Esophagus squamous epithelium (tissue), 5 donors: ENCODE measurements at places on chromosomes 11 and 22.

GRCh38 chr11:41872426-41872825 is 413.0 kb upstream of the LRRC4C start:
- no peak for DNase-seq

DNA sequence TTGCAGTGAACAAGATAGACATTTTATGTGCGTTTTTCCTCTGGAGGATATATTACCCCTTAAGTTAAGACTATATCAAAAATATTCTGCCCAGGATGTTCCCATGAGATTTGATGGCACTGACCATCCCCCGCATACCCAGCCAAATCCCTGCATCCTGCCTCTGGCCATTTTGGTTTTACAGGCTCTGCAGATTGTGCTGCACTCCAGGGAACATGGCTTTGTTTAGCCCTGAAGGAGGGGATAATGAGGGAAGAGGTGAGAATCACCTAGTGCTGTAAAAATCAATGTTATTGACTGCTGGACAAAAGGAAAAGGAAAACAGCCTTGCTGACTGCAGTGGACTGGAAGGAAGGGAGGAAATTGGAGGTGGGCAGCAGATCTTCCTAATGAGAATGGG is 717.4 kb downstream of the DLG2 start:
- DNase-seq = no peak

GRCh38 chr11:117878939-117879475 is 2.5 kb upstream of the FXYD6 start:
- DNase-seq = no peak

GRCh38 chr11:73218106-73218829 is at the start of gene P2RY2:
Gene P2RY2 (plus strand): TSS chr11:73218281. CDS start chr11:73234160, 15,879 bp downstream.
- no peak for DNase-seq

DNA sequence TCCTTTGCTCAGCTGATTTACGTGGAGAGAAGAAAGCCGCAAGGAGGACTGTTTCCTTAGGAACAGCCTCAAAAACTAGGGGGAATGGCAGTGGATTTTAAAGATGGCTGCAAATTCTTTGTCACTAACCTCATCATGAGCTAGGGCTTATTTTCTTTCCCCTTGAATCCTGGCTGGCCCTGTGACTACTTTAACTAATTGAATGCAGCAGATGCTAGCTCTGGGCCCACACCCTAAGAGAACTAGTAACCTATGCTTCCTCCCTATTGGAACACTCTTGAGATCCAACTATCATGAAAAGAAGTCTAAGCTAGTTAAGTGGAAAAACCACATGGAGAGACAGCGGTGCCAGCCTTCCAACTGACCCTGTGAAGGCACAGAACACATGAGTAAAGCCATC is 421.3 kb upstream of the NARS2 start:
- DNase-seq = no peak

GRCh38 chr22:24156141-24156912 is 25.0 kb upstream of the SUSD2 start:
- DNase-seq = no peak

DNA sequence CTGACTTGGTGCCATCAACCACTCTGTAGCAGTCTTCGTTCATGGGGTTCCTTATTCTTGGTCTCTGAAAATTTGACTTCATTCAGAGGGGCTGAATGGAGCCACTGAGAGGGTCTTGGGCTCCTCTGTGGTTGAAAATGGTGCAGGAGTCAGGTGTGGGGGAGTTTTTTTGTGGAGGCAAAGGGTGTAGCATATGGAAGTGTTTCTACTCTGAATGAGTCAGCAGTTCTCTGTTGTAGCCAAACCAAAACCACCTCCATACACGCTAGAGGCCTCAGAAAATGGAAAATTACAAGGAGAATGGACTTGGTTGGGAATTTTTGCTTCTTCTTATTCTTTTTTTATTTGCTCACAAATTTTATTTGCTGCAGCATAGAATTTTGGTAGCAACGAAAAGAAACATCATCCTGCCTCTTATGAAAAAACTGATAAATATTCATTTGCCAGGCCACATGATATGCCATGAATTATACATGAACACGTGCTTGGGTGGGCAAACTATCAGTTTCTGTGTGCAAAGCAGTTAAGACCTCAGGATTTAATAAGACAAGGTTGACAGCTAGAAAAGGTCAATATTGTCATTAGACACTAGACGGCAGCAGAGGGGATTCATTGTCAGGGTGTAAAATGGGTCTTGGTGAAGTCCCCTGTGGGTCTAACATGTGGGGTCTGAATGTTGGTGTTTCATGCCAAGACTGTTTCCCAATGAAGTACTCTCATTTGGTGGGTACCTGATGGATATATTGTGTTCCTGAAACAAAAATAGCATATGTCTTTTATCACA is 111.7 kb downstream of the MYO18B start:
- DNase-seq = no peak

GRCh38 chr11:41250408-41250935 is 209.0 kb downstream of the LRRC4C start:
- DNase-seq = no peak

DNA sequence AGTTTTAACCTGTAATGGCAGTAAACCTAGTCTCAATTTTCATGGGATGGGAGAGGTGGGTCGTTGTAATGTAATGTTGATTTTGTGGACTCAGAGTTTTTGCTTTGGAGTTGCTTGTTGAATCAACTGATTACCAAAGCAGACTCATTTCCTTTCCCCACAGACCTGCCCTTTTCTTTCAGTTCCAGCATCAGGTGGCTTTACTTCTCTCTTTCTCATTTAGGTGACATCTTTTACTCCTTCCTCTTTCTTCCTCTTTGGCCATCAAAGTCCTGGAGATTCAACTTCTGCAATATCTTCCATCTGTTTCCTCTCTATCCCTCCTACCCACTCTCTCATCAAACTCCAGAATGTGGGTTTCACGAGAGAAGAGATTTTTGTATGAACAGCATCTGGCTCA is 313.9 kb downstream of the TMEM135 start:
- DNase-seq = no peak

DNA sequence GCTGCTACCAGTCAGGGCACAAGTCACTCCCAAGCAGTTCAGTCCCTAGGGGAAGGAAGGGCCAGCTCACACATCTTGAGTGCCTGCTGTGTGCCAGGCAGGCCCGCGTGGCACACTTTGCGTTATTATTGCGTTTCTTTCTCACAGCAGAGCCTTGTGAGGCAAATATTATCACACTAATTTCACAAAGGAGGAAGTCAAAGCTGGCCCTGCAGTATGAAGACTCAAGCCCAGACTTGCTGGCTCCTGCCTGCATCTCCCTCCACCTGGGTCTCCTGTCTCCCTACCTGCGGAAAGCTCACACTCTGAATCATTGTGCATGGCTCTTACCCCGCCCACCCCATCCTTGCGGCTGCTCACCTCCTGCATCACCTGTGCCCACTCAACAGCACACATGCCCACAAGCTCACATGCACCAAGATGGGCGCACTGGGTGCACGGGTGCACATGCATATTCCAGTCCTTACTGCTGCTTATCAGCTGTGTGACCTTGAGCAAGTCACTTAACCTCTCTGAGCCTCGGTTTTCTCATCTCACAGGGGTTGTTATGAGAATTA is 31.7 kb upstream of the P2RY2 start:
- DNase-seq = no peak

DNA sequence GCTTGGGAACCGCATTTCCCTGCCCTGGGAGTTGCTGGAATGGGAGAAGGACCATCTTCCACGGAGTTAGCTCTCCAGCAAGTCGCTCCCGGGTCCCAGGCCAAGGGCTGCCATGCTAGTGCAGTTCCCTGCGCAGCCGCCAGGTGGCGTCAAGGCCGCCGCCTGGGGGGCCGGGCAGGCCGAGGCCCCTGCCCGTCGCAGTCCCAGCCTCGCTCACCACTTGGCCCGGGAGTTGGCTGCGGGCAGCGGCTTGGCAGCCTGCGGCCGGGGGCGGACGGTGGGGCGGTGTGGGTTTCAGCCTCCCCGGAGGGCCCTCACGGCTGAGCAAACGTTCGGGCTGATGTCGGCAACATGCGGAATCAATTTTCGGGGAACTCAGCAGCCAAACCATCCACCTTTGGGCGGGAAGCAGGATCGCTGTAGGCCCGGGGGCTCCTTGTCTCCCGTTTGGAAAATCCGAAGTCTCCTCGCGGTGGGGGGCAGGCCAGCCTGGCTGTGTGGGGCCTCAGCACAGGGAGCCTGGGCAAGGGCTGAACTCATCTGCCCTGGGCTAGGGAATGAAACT is 415.1 kb downstream of the SOX6 start:
- DNase-seq = no peak

DNA sequence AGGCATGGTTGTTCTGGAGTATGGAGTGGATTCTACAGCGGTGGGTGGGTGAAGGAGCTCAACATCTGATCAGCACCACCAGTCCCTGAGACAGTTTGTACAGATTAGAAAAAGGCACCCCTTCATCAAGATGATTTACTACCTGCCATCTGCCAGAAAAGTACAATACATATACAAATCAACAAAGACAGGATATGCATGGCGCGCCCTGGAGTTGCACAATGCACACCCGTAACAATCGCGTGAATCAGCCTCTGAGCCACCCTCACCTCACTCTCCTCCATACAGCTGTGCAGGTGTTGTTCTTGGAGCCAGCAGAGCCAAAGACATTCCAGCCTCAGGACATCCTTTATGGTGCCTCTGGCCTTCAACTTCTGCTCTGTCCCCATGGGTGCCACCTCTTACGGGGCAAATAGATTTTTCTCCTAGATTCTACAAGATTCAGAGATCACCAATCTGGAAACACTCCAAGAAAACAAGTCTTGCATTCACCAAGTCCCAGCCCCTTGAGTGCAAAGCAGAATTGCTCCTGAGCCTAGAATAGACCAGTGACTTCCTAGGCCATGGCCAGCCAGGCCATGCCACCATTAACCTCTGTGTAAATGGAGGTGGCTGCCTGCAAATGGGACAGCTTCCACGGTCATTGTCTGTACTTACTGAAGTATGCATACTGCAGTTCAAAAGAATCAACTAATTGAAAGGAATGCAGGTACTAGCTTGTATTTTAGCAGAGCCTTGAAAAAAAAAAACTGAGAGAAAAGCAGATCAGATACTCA is 490.9 kb downstream of the SOX6 start:
- no peak for DNase-seq

DNA sequence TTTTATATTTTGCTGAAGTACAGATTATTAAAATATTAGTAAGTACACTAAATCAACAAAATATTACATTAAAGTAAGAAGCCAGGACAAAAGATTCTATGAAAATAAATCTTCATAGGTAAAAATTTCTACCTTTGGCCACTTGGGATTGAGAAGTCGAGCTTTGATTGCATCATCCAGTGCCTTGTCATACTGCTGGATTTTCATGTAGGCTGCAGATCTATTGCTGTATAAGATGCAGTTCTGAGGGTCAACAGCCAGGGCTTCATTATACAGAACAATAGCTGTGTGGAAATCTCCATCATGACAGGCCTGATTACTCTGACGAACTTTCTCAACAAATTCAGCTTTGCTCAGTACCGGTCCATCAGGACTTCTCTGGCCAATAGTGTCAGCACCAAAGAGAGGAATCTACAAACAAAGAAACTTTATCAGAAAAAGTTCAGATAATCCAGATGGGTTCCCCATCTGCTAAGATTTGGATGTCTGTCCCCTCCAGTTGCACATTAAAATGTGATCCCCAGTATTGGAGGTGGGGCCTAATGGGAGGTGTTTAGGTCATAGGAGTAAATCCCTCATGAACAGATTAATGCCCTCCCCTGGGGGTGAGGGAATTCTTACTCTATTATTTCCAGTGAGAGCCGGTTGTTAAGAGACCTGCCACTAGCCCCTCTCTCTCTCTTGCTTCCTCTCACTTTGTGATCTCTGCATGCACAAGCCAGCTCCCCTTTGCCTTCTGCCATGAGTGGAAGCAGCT is 50.0 kb downstream of the TTC28 start:
- no peak for DNase-seq

DNA sequence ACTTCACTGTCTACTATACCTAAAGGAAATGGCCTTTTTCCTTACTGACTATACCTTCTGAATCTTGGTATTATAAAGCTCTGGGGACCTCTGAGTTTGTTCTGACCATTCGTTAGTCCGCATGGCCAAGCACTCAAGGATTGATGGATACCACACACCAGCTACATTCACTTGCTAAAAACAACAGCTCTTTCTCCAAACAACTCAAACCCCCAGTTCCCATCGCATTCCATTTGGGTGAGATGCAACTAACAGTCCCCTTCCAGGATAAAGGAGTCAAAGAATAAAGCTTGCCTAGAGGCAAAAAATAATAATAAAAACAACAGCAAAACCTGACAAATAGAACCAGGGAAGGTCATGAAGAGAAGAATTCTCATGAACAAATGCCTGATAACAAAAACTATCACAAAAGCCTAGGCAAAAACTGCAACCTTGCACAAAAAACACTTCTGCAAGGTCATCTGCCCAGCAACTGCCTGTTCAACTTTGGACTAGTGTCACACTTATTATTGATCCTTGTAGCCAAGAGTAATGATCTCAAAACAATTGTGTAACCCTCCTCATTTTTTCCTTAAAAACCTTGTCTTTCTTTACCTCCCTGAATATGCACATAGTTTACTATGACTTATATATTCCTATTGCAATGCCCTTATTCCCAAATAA is 139.0 kb upstream of the GUCY1A2 start:
- DNase-seq = no peak

DNA sequence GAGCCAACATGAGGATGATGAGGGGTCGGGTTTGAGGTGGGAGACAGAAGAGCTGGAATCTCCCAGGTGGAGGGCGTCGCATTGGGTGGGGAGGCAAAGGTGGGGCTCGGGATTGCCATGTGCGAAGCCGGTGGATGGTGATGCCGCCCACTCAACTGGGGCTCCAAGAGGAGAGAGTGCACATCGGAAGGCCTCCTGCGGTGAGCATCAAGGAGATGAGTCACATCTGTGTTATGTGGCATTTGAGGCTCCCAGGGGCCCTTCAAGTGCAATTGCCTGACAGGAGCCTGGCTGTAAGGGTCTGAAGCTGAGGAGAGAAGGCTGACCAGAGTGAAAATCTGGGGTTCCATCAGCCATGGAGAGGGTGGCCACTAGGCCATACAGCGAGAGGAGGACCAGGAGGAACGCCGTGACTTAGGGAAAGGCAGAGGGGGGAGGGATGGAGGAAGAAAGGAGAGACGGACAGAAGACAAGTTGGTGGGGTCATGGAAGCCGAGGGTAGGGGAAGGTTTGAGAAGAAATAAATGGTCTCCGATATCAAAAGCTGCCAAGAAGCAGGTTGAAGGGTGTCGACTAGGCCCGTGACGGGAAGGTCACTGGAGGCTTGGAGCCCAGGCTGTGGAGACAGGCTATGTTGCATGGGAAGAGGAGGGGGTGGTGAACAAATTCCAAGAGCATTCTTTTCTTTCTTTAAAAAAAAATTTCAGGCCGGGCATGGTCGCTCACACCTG is 21.3 kb downstream of the RASD2 start:
- no peak for DNase-seq

- DNase-seq = no peak
Observed at GRCh38 chr22:28441720-28442263, 237.8 kb downstream of the TTC28 start.

GRCh38 chr11:65329944-65330403 is 3.7 kb upstream of the DPF2 start:
- no peak for DNase-seq

- no peak for DNase-seq
Observed at GRCh38 chr22:24350627-24351026, 76.8 kb upstream of the ADORA2A start.

GRCh38 chr11:31689559-31689958 is 121.6 kb downstream of the PAX6 start:
- no peak for DNase-seq
